Articular chondrocyte of knee joint (primary cell): ENCODE measurements at places on chromosomes 16 and 17. TPM values are rescaled to one million over a fixed set of nuclear protein-coding genes. Genes with fewer than 3 reads are reported as not detected.

LITAFD gene
- total RNA-seq: not detected in 2 replicates

ELAC2 gene
- 38.0 and 39.6 TPM in 2 replicates for total RNA-seq

ZPBP2 gene
- not detected in 2 replicates for total RNA-seq

CDH3 gene
- total RNA-seq: 0.13 and 0.22 TPM in 2 replicates

PITPNM3 gene
- 7.1 and 8.8 TPM in 2 replicates for total RNA-seq

KCNJ2 gene
- total RNA-seq: 1.2 and 2.3 TPM in 2 replicates

SOX8 gene
- 0.91 and 3.1 TPM in 2 replicates for total RNA-seq

WNT9B gene
- total RNA-seq: 0.97 and 1.2 TPM in 2 replicates

SCGB1C2 gene
- not detected in 2 replicates for total RNA-seq

CTRL gene
- total RNA-seq: 0.13 and 0.32 TPM in 2 replicates

LRRC46 gene
- 0.11 and 0.13 TPM in 2 replicates for total RNA-seq

WNT3 gene
- total RNA-seq: 1.9 and 3.8 TPM in 2 replicates

FKBP10 gene
- total RNA-seq: 340 and 384 TPM in 2 replicates

PIMREG gene
- total RNA-seq: 11.4 and 17.1 TPM in 2 replicates

PGP gene
- total RNA-seq: 5.7 and 6.1 TPM in 2 replicates

CACNG3 gene
- not detected in 2 replicates for total RNA-seq

SCIMP gene
- not detected in 2 replicates for total RNA-seq

TBC1D3C gene
- total RNA-seq: 0.32 TPM in 1 of 2 replicates, not detected in the other

CCL17 gene
- not detected in 2 replicates for total RNA-seq

CLEC19A gene
- not detected in 2 replicates for total RNA-seq

PLD6 gene
- total RNA-seq: 2.1 and 2.4 TPM in 2 replicates

ZKSCAN2 gene
- 5.7 and 6.3 TPM in 2 replicates for total RNA-seq

TMEM95 gene
- total RNA-seq: not detected in 2 replicates
